ENCODE measurements at places on chromosomes 13 and 19. TPM values are rescaled to one million over a fixed set of nuclear protein-coding genes. Genes with fewer than 3 reads are reported as not detected.

LGALS16 gene
- total RNA-seq = not detected

DNA sequence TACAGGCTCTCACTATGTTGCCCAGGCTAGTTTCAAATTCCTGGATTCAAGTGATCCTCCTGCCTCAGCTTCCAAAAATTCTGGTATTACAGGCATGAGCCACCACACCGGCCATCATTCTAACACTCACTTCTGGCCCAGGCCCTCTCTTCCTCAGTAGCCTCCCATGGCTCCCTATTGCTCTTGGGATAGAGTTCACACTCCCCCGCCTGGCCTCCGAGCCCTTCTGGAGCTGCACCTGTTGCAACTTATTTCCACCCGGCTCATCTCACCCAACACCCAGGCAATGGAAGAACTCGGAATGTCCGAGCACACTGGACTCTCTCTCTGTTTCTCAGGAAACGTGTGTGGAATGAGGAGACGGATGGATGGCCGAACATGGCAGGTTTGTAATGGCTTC, 9.0 kb upstream of the SBK3 start:
- H3K4me1 ChIP-seq = no peaks in the 10 kb centered on the region
- no peak for DNase-seq
- no peak overlapping the region for H3K27ac ChIP-seq
- H3K36me3 ChIP-seq = no peaks in the 10 kb centered on the region

DNA sequence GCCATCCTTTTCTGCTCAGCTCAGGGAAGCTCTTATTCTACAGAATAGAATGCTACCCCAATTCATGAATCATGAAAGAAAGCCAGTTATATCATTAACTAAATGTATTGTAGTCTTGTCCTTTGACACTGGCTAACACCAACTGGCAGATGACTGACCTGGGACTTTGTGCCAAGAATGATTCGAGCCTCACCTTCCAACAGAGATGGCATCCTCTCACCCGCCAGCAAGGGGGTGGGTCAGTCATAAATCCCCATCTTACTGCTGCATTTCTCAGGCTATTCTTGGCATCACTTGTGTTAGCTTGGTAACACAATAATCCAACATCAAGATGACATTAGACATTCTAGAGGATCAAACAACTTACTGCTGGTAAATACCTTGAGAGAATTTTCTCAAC, 1239.8 kb upstream of the MIR17HG start:
- no peak overlapping the region for H3K4me3 ChIP-seq
- no peaks in the 10 kb centered on the region for H3K36me3 ChIP-seq
- no peaks in the 10 kb centered on the region for H3K4me1 ChIP-seq

- H3K36me3 ChIP-seq = no peaks in the 10 kb centered on the region
- no peaks in the 10 kb centered on the region for H3K27me3 ChIP-seq
- H3K27ac ChIP-seq = no peak overlapping the region
Measured at GRCh38 chr19:23093832-23094231, 23.0 kb upstream of the ZNF730 start.

DNA sequence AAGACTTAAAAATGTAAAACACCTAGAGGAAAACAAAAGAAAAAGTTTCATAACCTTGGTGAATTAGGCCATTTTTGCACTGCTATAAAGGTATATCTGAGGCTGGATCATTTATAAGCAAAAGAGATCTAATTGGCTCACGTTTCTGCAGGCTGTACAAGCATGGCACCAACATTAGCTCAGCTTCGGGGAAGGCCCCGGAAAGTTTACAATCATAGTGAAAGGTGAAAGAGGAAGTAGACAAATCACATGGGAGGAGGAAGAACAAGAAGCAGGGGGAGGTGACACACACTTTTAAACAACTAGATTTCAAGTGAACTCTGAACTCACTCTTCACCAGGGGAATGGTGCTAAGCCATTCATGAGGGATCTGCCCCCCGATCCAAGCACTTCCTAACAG, 1358.5 kb upstream of the PCDH9 start:
- H3K36me3 ChIP-seq = no peaks in the 10 kb centered on the region
- H3K4me3 ChIP-seq = no peak overlapping the region
- DNase-seq = no peak
- no peaks in the 10 kb centered on the region for H3K4me1 ChIP-seq
